Head of caudate nucleus (tissue), 42 donors: ENCODE measurements at places on chromosomes 4 and X.

GRCh38 chr4:165748321-165748720, 124.7 kb upstream of the TLL1 start:
- no peak for DNase-seq

- no peak for DNase-seq
These were observed 474.0 kb upstream of the NDST3 start for GRCh38 chr4:117560329-117560728.

- no peak for DNase-seq
These were observed 708.9 kb upstream of the HS3ST1 start for GRCh38 chr4:12137575-12137974.

DNA sequence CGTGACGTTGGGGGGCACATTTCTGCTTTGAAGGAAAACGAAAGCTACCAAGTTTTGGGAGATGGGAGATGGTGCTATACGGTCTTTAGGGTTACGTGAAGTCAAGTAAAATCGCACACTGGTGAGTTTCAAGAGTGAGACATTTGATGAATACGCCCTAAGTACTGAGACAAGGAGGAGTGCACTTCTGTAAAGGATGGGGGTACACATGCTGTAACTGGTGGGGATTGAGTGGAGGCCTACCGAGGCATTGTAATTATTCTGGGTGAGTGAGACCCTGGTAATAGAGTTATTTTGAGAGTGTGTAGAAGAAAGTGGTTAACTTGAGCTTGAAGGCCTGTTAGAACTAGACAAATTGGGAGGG, 536 bp downstream of the SH3BGRL start:
- DNase-seq: no peak
